ENCODE measurements at places on chromosomes 3 and 15.

DNA sequence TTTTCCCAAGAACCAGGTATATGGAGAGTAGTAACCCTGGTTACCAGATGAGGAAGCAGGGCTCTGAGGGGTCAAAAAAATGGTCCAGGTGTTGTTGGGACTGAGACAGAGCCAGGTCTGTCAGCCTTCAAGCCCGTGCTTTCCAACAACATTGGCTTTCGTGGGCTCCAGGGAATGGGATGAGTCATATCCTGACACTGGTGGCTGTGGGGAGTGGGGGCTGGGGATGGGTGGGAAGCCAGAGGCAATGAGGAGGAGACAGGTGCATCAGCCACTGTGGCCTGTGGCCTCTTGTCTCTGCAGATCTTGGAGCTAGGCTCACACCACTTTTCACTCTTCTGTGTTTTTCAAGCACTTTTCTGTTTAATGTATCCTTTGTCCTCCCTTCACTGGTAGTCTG lies 38.2 kb downstream of the CORO2B start:
- DNase-seq, result no peak

DNA sequence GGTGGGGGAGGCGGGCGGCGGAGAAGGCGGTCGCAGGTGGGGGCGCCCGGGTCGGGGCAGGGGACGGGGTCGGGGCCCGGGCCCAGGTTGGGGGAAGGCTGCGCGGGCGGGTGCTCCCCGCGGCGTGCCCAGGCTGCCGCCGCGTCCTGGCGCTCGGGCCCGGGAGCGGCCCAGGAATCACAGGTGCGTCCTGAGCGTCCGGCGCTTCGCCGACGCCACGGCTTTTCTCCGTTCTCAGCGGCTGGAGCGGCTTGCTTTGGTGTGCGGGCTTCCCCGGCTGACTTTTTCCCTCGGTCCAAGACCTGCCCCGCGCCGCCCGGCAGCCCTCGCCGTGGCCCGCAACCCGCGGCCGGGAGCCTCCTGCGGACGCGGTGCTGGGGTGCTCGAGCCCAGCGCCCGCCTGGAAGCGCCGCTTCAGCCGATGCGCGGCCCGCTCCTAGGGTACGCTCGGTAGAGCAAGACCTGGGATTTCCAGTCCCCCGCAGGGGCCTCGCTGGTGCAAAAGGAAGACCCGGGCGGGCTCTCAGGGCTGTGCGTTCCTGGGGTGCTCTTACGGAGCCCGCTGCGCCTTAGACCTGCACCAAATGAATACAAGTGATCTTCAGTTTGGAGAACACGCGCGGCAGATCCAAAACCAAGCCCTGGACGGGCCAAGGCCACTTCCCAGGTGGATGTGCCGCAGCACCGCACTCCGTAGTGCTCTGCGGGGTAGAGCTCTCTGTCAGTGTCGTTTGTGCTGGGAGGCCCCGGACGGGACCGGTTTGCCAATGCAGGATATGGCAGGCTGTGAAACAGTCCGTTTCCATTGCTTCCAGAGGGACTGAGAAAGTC lies 639 bp downstream of the NIPA1 start:
- DNase-seq, result peak; percentile 28

DNA sequence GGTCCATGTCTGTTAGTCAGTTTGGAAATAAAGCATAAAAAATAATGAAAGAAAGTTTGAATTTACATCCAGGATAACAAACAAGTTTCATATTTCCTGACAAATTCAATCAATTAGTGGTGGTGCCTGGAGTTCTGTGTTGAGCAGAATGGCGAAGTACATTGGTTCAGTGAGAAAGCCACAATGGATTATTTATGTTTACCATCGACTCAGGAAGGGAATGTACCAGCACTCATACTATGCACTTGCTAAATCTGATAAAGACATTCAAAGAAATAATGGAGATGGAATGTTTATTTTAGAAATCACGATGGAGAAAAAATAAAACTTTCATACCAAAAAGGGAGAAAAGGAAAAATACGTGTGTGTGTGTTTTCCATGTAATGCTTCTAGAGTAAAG lies 45.3 kb upstream of the MME start:
- DNase-seq, result no peak

DNA sequence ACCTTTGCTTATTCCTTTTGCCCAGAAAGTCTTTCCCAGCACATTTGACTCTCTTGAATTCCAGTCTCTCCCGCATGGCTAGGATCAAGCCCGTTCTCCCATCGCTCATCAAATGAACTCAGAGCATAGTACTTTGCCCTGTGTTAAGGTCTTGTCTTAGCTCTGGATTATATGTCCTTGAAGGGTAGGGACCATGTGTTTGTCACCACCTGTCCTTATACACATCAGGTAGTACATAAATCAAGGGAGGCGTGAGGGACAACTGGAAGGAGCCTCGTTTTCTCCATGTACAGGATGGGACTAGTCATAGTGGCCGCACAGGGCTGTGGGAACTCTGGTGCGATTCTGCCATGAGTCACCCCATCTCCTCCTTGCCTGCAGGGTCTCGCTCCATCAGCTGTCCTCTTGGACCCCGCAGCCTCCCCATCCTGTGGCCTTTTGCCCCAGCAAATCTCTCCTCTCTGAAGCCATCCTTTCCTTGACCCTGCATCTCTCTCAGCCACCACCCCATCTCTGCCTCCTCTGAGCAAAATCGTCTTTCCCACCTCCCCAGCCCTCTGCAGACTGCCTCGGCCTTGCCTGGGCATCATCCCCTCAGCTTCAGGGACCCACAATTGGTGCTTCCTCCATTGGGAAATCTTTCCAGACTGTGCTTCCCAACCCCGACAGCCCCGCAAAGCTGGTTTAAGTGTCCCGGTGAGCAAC lies 33.4 kb upstream of the RAB6B start:
- DNase-seq, result no peak

DNA sequence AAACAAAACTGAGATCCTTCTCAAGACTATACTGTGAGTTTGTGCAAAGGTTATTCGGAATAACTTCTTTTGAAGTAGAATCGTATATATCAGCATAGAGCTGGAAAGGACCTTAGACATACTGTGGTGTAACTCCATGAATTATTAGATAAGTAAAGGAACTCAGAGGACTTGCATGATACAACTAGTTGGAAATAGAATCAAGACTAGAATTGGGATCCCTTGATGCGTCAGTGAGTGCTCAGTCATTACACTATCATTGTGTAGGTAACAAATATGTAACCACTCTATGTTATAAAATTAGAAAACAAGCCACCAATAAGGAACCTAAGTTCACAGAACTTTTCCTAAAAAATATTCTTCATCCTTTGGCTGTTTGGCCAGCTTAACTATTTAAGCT lies 61.1 kb downstream of the CBLB start:
- no peak for DNase-seq

- DNase-seq, result no peak
These were observed 75.9 kb downstream of the UACA start for GRCh38 chr15:70687482-70687881.

- DNase-seq, result no peak
These were observed 22.1 kb upstream of the WDR49 start for GRCh38 chr3:167675848-167676247.

GRCh38 chr3:150588027-150588830 lies 14.9 kb upstream of the SELENOT start:
- DNase-seq, result no peak

DNA sequence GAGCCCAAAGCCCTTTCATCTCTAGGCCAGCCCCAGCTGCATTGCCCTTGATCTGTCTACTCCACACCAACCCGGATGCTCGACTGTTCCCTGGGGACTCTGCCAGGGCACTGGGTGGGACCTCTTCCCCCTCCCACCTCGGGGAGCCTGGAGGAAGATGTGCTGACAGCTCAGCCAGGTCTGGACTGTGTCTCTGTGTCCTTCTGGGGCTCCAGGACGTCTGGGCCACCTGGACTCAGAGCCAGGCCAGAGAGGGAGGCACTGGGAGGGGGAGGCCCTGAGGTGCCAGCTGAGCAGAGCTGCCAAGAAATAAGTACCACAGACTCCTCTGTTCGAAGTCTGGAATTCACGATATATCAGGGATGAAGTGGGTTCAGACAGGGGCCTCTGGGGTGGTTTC lies 5.8 kb upstream of the HCN4 start:
- DNase-seq, result no peak

DNA sequence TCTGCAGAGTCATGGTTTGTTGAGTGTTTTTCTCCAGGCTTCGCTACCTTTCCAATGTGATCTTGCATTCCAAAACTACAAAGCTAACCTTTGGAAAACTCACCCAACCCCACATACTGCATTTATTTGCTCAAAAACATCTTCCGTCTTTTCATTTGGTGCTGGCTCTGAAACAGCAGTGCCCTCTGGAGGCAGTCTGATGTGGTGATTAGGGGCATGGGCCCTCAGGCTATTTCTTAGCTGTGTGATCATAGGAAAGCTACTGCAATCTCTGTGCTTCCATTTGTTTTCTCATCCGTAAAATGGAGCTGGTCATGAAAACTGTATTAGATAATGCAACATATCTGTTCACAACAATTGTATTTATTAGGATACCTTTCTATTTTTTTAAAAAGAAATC lies 47.0 kb downstream of the MTHFS start:
- peak; percentile 48 for DNase-seq

GRCh38 chr3:147423798-147424580 lies 14.8 kb downstream of the ZIC1 start:
- no peak for DNase-seq

DNA sequence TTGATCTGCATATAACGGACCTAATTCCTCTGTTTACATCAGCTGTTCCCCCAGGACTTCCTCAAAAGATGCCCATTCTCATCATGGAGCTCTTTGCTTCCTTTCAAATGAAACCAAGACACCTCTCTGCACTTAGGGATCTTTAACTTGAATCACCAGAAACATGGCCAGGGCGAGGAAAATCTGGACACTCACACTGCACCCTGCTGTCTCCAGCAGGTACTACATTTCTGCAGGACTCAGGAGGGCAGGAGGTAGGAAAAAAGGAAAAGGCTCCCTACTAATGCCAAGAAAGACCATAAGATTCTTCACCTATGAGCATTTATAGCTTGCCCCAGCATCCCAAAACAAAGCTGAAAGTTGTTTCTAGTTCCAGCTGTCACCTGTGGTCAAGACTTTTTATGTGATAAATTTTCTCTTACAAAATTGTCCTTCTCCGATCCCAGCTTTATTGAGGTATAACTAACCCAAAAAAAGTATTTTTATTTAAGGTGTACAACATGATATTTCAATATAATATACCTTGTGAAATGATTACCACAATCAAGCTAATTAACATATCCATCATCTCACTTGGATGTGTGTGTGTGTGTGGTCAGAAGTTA lies 87.3 kb upstream of the C15orf61 start:
- peak; percentile 1 for DNase-seq

- DNase-seq, result no peak
These were observed 310.0 kb downstream of the SHQ1 start for GRCh38 chr3:72538070-72538745.

DNA sequence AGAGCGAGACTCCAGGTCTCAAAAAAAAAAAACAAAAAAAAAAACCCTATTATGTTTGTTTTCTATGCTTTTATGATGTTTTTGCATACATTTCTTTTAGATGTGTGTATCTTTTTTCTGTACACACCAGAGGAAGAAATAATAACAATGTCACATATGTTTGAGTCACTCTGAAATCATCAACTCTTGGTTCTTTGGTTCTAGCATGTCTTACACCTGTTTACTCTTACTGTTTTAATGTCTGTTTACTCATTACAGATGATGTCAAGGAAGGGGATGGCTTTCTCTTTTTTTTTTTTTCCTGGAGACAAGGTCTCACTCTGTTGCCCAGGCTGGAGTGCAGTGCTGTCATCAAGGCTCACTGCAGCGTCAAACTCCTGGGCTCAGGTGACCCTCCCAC lies 24.1 kb downstream of the RHOA start:
- DNase-seq, result no peak

GRCh38 chr3:134974624-134975023 lies 179.6 kb downstream of the EPHB1 start:
- DNase-seq, result no peak

GRCh38 chr3:36227980-36228379 lies 152.3 kb upstream of the STAC start:
- no peak for DNase-seq

DNA sequence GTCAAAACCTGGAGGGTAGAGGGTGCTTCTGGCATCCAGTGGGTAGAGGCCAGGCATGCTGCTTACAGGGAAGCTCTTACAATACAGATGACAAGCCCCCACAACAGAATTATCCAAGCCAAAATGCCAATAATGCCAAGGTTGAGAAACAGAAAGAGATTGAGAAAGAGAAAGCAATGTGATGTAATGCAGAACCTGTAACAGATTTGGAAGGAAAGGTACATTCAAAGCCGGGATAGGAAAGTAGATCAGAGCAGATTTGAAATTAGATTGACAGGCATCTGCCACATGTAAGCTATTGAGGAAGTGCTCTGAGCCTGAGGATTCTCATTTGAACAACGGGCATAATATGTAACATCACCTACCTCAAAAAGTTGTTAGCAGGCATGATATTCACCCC lies 157.9 kb downstream of the FHIT start:
- DNase-seq, result no peak

- no peak for DNase-seq
These were observed 164.3 kb upstream of the IL12A start for GRCh38 chr3:159824333-159824732.

- DNase-seq, result no peak
These were observed 12.6 kb downstream of the CEP152 start for GRCh38 chr15:48798319-48798718.

- DNase-seq, result no peak
These were observed 27.1 kb upstream of the MAP3K13 start for GRCh38 chr3:185335799-185336198.

DNA sequence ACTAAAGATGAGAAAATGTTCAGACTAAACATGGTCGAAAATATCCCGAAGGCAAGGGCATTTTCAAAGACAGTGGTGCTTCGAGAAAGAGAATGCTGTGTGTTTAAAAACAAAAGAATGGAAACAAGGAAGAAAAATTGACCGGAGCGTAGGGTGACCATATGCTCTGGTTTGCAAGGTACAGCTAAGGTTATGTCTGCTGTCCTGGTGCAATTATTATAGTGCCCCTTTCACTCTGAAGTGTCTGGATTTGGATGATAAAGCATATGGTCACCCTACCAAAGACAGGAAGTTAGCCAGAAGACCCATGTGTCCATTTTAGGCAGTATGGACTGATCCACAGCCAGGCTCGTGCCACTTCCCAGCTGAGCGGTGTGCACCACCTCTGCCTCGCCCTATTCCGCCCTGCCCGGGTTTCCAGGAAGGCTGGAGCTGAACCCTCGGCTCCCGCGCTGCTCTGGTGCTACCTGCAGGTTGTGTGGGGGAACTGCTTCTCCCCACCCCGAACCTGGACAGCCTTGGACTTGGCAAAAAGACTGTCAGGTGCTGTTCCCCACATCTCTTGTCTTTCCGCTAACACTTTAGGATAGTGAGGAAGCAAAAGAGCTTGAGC lies 25.2 kb downstream of the GOLGA6D start:
- no peak for DNase-seq

DNA sequence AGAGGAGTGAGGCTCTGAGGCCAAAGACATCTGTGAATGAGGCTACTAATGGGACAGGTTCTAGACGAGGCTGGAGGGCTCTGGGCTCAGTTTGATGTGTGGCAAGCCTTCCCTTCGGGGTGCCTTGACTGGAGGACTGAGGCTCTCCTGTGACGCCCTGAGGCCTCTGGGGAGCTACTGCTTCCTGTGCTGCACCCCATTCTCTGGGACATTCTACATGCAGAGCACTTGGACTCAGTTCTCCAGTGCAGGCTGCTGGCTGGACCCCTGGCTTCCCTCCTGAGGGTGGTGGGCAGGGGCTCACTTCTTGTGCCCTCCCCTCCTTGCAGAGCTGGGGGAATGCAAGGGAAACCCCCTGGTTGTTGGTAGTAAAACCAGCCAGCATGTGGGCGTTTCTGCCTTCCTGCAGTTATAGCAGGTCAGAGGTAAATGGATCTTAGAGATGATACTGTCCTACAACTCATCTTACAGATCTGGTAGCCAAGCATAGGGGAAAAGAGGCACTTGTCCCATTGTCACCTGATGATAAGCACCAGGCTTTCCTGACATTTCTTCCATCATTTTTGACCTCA lies 133.3 kb downstream of the CHDH start:
- no peak for DNase-seq

Data from globus pallidus (tissue), 1 donor.